Kidney (tissue), 22 donors: ENCODE measurements at places on chromosomes 7 and 10. TPM values are rescaled to one million over a fixed set of nuclear protein-coding genes. Genes with fewer than 3 reads are reported as not detected.
A peak's percentile ranks its signal among the peaks of the same experiment; 100 is the strongest.

GRCh38 chr7:66877577-66878300, 43.3 kb upstream of the TMEM248 start:
- DNase-seq, result no peak

- DNase-seq, result no peak
Observed at GRCh38 chr10:61708846-61709245, 46.1 kb downstream of the CABCOCO1 start.

DNA sequence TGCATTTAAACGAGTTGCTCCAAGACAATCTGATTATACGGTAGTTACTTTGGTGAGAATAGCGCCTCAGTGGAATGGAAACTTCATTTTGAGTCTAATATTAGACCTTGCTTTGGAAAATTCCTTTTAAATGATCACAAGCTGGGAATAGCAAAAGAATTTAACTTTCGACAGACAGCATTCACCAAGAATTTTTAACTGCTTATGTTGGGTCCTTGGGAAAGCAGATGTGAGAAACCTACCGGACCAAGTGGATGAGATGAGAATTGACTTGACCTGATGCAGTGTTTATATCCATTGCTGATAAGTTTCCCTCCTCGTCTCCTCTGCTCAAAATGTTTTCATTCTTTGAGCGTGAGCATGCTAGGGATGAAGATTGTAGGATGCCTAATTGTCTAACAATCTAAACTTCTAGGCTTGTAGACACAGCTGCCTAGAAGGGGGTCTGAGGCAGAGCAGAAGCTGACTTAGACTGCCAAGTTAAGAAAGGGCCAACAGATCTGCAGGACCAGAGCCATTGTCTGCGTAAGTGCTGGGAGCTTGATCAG, 126.9 kb downstream of the CNNM2 start:
- DNase-seq, result no peak

TLL2 gene
- 0.98 TPM for total RNA-seq

CPA2 gene
- not detected for total RNA-seq

GRCh38 chr10:92313750-92314149, 22.8 kb downstream of the MARCHF5 start:
- DNase-seq, result no peak

DNA sequence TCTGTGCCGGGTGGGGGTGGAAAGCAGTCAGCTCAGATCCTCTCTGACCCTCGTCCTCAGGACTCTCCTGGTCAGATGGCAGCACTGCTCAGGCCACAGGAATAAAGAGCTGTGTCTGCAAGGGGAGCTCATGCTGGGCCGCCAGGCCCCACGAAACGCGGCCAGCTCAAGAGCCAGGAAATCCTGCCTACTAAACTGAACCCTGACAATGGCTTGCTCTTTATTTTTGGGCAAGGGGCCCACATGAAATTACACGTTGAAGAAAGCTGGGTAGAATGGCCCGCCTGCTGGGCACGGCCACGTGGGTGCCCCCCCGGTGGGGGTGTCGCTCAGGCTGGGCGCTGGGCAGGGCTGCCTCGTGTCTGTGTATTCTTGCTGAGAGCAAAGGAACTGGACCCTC, 103.0 kb downstream of the ITIH5 start:
- DNase-seq, result no peak

DNA sequence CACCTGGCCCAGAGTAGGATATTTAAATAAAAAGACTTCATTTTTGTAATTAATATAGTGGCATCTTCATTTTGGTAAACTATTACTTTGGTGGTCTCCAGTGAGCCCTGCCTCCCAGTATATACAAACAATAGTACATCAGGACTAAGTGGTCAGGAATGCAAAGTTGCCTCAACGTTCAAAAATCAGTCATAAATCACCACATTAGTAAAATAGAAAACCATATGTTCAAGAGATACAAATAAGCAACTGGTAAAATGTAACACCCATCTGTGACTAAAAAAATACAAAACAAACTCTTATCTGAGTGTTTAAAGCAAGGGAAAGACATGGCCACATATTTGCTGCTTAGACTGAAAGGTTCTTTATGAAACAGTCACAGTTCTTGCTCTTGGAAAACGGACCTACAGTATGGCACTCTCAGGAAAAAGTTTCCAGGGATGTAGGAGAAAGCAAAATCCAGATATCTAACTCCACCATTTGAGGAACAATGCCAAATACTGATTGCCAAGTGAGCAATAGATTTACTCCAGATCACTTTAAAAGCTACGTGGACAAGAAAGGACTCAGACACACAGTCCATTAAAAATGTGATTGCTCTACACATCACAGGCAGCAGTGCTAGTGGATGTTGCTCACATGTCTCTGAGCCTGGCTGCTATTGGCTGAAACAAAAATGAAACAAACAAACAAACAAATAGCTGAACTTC, 15.1 kb upstream of the RHOBTB1 start:
- no peak for DNase-seq

CEP55 gene
- total RNA-seq, result 0.88 TPM

GRCh38 chr10:27819781-27820531, 74.3 kb upstream of the MKX start:
- DNase-seq, result no peak

DNA sequence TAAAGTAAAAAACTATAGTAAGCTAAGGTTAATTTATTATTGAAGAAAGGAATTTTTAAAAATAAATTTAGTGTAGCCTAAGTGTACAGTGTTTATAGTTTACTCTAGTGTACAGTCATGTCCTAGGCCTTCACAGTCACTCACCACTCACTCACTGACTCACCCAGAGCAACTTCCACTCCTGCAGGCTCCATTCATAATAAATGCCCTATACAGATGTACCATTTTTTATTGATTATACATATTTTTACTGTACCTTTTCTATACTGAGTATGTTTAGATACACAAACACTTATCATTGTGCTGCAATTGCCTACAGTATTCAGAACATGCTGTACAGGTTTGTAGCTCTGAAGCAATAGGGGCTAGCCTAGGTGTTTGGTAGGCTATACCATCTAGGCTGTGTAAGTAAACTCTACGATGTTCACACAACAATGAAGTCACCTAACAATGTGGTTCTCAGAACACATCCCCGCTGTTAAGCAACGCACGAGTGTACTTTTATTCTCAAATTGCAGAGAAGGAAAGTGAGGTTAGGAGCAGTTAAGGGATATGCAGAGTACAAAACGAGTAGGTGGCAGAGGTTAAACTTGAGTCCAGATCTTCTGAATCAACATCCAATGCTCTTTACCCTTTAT, 38.9 kb upstream of the PLCE1 start:
- DNase-seq, result no peak

CCL26 gene
- total RNA-seq, result 0.88 TPM

- no peak for DNase-seq
Observed at GRCh38 chr10:26543567-26544306, 105.6 kb downstream of the APBB1IP start.

PON1 gene
- total RNA-seq, result not detected

- peak; percentile 36 for DNase-seq
Observed at GRCh38 chr7:43071604-43072003, 40.8 kb upstream of the HECW1 start.

LRRC61 gene
- total RNA-seq, result 17.1 TPM

- peak; percentile 15 for DNase-seq
Observed at GRCh38 chr10:86451604-86451960, 70.0 kb downstream of the WAPL start.

- no peak for DNase-seq
Observed at GRCh38 chr10:129491123-129491734, 24.2 kb downstream of the MGMT start.

DNA sequence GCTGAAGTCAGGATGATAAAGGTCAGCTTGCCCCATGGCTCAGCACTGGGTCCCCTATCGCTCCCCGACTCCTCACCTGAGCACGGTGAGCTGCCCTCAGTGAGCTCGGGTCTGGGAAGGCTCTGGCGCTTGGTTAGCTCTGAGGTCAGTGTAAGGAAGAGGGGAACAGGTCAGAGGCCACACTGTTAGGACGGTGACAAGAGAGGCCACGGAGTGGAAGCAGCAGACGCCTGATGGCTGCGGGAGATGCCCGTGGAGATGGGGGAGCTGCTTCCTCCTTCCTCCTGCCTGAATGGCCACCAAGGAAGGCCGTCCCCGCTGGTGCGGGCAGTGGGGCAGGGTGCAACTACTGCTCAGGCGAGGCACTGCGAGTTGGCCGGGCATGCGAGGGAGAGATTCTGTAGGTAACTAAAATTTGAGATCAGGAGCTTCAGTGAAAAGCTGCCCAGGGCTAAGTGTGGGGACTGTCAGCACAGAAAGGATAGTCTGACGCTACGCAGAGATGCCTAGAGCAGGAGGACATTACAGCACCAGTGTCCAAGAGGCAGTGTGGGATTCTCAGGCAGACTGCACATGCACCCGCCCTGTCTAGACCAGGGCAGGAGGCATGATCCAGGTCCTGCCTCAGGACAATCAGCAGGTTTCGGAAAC, 231.3 kb upstream of the GRB10 start:
- no peak for DNase-seq

- DNase-seq, result peak; percentile 43
Observed at GRCh38 chr10:101292194-101293006, 61.6 kb upstream of the BTRC start.

DNA sequence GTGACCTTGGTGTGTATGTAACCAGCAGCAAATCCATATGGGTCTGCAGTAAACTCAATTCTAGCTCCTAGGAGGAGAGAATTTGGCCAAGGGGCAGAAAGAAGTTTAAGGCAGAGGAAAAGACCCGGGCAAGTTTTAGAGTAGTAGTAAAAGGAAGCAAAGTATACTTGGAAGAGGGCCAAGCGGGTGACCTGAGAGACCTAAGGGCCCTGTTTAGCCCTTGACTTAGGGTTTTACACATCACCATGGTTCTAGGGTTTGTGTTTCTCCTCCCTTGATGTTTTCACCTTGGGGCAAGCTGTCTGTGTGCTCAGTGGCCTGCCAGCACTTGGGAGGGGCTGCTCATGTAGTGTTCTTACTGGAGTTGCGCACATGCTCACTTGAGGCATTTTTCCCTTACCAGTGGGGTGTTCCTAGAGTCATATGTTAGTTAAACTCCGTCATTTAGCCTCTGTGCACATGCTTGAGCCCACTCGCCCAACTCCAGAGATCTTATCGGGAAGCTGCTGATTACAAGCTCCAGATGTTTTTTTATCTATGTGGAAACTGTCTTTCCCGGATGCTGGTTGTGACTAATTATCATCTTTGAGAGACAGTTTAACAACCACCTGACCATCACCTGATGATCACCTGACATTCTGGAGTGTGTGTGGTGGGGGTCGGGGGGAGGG, 137.6 kb upstream of the PRSS1 start:
- DNase-seq, result no peak

SLC18A3 gene
- total RNA-seq, result not detected

GRCh38 chr10:23702977-23703414, 264.1 kb downstream of the OTUD1 start:
- peak; percentile 82 for DNase-seq

GRCh38 chr10:17851611-17852010, 42.5 kb downstream of the MRC1 start:
- no peak for DNase-seq

DNA sequence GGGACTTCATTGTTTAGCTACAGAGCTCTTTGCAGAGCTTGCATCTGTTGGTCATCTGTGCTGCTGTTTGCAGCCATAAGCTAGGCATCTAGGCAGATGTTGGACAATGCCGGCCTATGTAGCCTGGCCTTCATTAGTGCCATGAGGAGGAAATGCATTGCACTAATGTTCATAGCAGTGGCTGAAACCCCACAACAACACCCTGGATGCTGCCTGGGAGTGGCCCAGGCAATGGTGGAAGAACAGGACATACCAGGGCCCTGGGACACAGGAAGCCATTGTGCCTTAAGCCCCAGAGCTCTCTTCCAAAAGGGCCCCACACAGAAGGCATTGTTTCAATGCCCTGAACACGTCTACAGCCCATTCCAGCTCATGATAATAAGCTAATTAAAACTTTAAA, 131.5 kb upstream of the LYZL1 start:
- DNase-seq, result no peak

DNA sequence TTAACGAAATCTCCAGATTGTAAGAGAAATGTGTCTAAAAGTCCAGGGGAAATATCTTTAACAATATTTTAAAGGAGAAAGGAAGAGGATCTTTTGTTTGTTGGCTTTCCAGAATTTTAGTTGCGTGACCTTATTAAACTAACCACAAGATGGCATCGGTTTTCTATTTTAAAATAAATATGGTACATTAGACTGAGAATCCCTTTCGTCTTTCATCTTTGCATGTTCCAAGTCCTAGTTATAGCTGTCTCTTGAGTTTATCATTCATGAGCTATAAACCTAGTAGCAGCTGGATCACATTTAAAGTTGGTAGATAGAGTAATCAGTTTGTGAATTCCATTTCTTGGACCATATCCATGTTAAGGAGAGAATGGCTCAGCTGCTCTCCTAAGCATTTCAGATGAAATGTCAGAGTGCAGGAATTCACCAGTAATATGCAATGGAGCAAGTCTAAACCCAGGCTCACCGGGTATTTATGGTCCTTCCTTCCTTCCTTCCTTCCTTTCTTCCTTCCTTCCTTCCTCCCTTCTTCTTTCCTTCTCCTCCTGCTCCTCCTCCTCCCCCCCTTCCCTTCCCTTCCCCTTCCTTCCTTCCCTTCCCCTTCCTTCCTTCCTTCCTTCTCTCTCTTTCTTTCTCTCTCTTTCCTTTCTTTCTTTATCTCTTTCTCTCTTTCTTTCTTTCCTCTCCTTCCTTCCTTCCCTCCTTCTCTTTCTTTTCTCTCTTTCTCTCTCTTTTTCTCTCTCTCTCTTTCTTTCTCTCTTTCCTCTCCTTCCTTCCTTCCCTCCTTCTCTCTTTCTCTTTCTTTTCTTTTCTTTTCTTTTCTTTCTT, 57.8 kb upstream of the RAB18 start:
- no peak for DNase-seq

GRCh38 chr7:31056775-31057346, 4.8 kb downstream of the ADCYAP1R1 start:
- no peak for DNase-seq

DNA sequence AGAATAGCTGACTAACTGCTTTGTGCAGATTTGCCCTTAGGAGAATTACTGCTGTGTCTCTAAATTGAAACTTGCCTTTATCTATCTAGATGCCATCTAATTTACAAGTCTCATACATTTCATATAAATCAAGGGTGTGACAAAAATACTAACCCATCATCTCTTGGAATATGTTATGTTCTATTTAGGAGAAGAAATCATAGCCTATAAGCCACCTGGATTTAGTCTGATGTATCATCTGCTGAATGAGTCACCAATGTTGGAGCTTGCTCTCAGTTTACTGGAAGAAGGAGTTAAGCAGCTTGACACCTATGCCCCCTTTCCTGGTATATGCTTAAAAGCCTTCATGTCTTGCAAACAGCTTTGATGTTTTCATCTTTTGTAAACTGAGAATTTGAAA, 43.5 kb downstream of the NUP205 start:
- DNase-seq, result no peak

- no peak for DNase-seq
Observed at GRCh38 chr7:36304099-36304425, 85.6 kb upstream of the ANLN start.

DNA sequence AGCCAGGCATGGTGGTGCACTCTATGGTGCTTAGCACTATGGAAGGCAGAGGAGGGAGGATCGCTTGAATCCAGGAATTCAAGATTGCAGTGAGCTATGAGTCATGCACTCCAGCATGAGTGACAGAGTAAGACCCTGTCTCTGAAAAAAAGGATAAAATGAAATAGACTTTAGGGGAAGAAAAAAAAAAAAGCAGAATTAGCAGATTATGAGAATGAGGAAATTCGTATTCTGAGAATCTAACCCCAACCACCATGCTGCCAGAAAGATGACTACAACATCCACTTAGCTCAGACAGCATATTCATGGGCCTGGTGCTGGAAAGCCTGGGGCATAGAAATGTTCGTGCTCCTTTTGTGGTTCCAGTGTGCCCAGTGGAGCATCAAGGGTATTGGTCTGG, 63.3 kb downstream of the TMEM26 start:
- no peak for DNase-seq

GRCh38 chr10:48759113-48759901, 74.6 kb downstream of the WDFY4 start:
- DNase-seq, result no peak
